ENCODE measurements at places on chromosomes 3 and 15. TPM values are rescaled to one million over a fixed set of nuclear protein-coding genes. Genes with fewer than 3 reads are reported as not detected.

DNA sequence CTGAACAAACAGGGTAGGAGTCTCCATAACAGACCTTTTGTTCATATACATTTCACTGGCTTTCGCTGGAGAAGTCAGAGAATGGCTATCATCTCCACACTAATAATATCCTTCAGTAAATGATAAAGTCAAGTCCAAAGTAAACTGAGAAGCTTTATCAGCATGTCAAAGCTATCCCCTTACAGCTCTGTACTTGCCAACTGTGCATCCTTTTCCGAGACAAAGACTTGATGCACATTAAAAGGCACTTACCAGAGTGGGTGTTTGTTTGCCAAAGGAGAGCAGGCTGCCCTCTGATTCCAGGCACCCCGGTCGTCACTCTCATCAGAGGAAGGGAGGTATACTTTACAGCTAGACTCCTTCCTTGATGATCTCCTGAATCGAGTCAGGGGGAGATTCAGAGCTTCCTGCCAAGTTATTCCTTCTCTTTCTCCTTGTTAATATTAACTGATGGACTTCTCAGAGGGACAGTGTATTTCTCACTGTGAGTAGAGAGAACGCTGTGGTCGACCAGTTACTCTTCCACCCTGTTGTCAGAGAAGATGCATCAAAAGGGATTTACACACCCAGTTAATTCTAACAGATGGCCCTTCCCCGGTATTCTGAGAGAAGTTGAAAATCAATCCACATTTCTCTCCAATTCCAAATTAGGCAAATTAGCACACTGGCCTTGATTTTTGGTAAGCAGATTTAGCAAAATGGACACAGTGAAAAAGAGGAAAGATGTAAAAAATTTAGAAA, 504.7 kb upstream of the NR2F2 start:
- no peak for DNase-seq

- peak; percentile 63 for DNase-seq
Measured at GRCh38 chr3:124565013-124565412, 165.2 kb upstream of the UMPS start.

The SLC6A1 gene
- total RNA-seq, result under 0.01 TPM

The SPSB4 gene
- 0.27 TPM for total RNA-seq

The NLGN1 gene
- total RNA-seq, result 2.2 TPM

DNA sequence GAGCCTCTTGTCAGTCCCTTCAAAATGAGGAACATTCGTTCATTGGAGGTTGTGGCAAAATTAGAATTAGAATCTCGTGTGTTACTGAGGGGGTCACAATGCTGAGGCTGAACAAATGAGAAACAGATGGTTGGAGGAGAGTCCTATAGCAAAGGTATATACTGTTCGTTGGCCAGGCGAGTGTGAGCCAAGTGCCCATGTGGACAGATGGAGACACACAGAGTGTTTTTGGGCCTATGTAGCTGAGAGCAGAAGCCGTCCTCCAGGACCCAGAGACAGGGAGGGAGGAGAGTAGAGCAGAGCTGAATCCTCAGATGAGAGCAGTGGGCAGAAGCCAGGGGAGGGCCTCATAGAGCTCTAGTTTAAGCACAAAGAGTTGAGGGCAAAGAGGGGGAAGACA, 98.9 kb downstream of the NR1D2 start:
- no peak for DNase-seq

DNA sequence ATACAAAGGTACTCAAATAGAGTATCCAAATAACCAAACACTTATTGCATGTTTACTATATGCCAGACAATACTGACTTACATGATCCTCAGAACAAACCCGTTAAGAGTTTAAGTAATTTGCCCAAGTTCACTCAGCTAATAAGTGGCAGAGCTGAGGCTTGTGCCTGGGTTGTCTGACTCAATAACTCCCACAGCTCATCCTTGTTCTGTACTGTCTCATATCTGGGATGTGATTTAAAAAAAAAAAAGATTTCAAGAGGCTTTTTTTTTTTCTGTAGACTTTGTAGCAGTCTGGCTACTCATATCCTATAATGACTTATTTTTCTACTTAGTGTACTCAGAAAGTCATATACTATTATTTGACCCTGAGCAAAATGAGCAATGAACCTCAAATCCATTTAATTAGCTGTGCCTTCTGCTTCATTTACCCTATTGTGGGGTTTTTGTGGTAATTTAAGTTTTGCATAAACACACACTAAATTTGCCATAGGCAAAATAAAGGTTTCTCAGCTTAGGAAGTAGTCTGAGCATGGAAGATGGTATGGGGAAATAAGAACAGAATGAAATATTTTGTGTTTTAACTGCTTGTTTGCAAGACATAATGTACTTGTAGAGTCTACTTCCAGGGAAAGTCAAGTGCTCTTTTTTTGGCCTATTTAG, 3.1 kb downstream of the NSUN3 start:
- DNase-seq, result no peak

The RPS17 gene
- total RNA-seq, result 2,731 TPM

The AGTR1 gene
- not detected for total RNA-seq

The RASGRF1 gene
- not detected for total RNA-seq

GRCh38 chr3:115713284-115713683, 90.0 kb downstream of the GAP43 start:
- DNase-seq, result no peak

- DNase-seq, result no peak
Measured at GRCh38 chr15:26744894-26745293, 28.0 kb downstream of the GABRB3 start.

DNA sequence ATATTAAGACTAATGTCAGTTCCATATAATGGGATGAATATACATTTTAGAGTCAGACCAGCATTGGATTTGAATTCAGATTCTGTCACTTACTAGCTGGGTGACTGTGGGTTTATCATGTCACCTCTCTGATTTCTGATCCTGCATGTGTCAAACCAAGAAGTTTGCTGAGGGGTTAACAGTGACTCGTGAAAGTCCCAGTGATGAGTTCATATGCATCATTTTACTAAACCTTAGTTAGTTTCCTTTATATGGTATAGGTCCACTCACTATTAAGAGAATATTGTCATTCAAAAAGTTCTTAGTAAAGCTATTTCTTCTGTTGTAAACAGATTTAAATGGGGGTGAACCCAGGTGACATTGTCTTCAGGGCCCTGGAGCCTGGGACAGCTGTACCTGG, 102.3 kb downstream of the ZNF621 start:
- no peak for DNase-seq

The TMEM212 gene
- total RNA-seq, result not detected

DNA sequence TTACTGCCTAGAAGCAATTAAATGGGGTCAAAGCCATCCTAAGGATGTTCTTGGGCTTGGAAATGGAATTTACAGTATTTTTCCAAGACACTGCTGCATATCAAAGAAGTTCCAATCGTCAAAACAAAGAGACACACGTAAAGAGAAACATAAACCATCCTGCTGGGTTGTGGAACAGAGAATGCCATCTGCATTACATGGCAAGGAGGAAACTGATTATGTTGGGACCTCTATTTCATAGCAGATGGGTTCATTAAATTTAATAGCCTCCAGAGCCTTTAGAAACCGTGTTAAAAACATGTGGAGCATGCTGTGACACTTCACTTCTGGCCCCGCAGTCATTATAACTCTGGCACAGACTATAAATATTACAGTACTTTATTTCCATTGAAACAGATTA, 154.6 kb downstream of the LRTM1 start:
- DNase-seq, result no peak

The P2RY14 gene
- total RNA-seq, result 1.1 TPM

- DNase-seq, result no peak
Measured at GRCh38 chr3:62798000-62798399, 77.2 kb downstream of the CADPS start.

- DNase-seq, result no peak
Measured at GRCh38 chr15:69954666-69955065, 143.1 kb downstream of the TLE3 start.

DNA sequence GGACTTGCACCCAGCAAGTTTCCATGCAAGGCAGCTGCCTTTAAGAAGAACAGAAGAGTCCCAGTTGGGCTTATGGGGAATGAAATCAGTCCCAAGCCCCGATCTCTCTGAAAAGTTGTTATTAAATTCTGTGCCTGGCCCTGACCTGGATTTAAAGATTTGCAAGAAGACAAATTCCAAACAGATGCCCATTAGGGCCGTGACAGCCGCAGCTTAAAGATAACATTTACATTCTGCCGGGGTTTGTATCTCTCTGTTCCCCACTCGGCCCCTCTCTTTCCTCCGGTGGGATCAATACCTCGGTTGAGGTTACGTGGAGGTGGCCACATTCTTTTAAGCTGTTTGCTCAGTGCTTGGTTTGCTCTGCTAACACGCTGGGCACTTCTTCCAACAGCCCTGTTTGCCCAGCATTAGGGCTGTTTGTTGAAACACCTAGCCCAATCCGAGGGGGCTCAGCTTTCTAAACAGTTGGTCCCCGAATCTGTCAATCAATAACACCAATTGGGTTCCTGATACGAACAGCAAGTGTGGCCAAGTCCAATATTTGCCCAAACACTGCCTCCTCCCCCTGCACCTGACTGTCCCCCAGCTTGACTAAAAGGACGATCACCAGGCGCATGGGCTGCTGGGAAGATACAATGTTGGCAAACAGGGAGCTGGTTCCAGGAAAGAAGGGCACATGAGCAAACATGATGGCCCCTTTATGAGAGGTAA, 108.6 kb downstream of the RPLP1 start:
- no peak for DNase-seq

The SCG5 gene
- total RNA-seq, result 0.27 TPM

- DNase-seq, result no peak
Measured at GRCh38 chr3:169627073-169627472, 36.4 kb downstream of the MECOM start.

- no peak for DNase-seq
Measured at GRCh38 chr3:58724336-58724735, 57.8 kb upstream of the FAM3D start.

GRCh38 chr3:120284747-120285507, at the start of gene GPR156:
GPR156 (minus strand) TSS chr3:120285222; CDS start chr3:120244098, 41,124 bp downstream.
- DNase-seq, result no peak

- DNase-seq, result no peak
Measured at GRCh38 chr3:8278448-8278847, 223.2 kb upstream of the LMCD1 start.

- DNase-seq, result no peak
Measured at GRCh38 chr3:143814443-143814889, 33.8 kb downstream of the SLC9A9 start.

DNA sequence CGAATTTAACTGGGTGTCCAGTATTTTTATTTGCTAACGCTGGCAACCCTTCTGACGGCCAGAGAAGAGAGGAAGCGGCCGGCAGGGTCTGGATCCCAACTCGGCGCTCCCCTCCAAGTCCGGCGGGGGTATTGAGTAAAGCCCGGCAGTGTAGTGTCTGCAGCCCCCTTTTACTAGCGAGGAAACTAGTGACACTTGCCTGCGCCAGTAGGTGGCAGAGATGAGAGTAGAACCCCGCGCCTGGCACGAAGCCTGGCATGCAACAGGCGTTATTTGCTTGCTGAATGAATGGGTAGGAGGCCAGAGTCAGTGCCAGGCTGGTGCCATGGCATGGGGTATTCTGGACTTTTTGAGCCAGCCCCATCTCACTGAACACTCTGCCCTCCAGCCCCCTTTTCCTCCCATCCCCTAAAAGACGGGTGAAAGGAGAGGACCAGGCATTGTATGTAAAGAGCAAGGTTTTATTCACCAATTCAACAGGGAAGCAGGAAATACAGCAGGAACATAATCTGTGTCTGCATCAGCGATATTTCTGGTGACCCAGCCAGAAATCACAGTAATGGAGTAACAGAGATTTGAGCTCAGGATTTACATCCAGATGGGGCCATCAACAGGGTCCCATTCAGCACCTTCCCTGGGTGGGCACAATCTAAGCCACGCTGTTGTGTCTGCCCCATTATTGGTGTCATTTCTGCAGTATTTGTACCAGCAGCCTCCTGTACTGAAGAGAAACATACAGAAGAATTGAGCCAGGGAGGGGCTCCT, 788 bp upstream of the WDR73 start:
- no peak for DNase-seq

The CTDSPL2 gene
- 51.4 TPM for total RNA-seq

GRCh38 chr3:12648384-12648959, 15.4 kb downstream of the RAF1 start:
- no peak for DNase-seq

The ADAMTS7 gene
- 0.27 TPM for total RNA-seq

The EBLN2 gene
- total RNA-seq, result 5.7 TPM

The PDZRN3 gene
- total RNA-seq, result under 0.01 TPM

- no peak for DNase-seq
Measured at GRCh38 chr15:23484870-23485269, 37.8 kb upstream of the GOLGA6L2 start.

DNA sequence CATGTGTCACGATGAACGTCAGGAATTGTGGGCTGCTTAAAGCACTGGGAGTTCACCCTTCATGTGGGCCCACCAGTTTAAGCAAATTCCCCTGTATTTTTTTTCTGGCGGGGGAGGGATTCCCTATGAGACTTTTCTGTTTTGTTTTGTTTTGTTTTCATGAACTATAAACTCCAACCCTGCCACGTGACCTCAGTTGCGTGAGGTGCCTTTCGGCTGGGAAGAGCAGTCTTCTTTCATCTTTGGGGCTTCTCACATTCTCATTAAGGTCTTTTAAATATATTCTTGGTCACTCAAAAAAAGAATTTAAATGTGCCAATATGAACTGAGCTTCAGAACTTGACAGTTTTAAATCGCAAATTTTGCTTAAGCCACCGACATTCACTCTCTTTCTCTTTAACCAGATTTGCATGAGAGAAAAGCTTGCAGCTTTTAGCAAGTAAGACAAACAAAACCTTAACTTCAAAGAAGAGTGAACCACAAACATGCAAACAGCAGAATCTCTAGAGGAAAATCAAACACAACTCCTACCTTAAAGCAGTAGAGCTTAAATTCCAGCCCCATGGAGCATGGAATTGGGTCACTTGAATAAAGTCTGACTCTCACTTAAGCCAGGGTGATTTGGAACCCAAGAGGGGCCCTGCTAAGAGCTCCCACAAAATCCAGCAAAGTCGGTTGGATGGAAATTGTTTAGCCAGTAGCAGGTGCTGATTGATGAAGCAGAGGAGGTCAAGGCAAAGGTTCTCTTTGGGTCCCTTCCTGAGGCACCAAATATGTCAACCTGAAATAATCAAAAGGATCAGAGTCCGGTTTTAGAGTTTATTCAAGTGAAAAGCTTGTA, 699.8 kb upstream of the GBE1 start:
- DNase-seq, result no peak

GRCh38 chr15:64447536-64448315, 12.7 kb upstream of the ZNF609 start:
- DNase-seq, result no peak

GRCh38 chr3:194043516-194043915, 92.4 kb upstream of the HES1 start:
- DNase-seq, result peak; percentile 36

- DNase-seq, result no peak
Measured at GRCh38 chr15:88810446-88810845, 7.2 kb downstream of the ACAN start.

GRCh38 chr3:43994657-43995546, 246.8 kb upstream of the TOPAZ1 start:
- peak; percentile 61 for DNase-seq

The IL12A gene
- 14.5 TPM for total RNA-seq
